ENCODE measurements at places on chromosomes 2 and 18.

GRCh38 chr2:72998724-72999123 lies 72.8 kb downstream of the SFXN5 start:
- H3K4me1 ChIP-seq, result no peaks in the 10 kb centered on the region
- no peak for DNase-seq
- H3K36me3 ChIP-seq, result no peaks in the 10 kb centered on the region

DNA sequence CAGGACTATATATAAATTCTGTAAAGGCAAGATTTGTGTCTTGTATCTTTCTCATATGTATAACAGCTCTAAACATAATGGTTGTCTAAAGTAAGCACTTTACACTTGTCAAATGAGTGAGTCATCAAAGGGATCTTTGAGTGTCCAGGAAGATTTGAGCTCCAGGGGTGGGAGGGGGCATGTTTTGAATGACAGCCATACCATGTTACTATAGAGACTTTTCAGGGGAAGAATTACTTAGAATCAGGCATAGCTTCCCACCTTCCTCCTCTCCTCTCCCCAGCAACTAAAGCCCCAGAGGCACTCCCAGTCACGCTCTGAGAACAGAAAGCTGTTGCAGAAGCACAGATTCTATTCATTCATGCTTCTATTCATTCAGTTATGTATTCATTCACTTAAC lies 65.8 kb upstream of the ALK start:
- H3K4me3 ChIP-seq, result no peak overlapping the region
- no peaks in the 10 kb centered on the region for H3K4me1 ChIP-seq
- H3K36me3 ChIP-seq, result no peaks in the 10 kb centered on the region
- peaks cover 4% of the 10 kb centered on the region for H3K27me3 ChIP-seq

GRCh38 chr2:214836568-214836967 lies 27.1 kb upstream of the BARD1 start:
- no peak for DNase-seq
- no peaks in the 10 kb centered on the region for H3K27me3 ChIP-seq
- no peak overlapping the region for H3K4me3 ChIP-seq
- no peaks in the 10 kb centered on the region for H3K36me3 ChIP-seq
- H3K27ac ChIP-seq, result no peak overlapping the region

- no peak overlapping the region for H3K27ac ChIP-seq
- H3K4me1 ChIP-seq, result no peaks in the 10 kb centered on the region
- H3K4me3 ChIP-seq, result no peak overlapping the region
- DNase-seq, result no peak
These were observed 268.7 kb downstream of the GLI2 start for GRCh38 chr2:121004359-121004758.

DNA sequence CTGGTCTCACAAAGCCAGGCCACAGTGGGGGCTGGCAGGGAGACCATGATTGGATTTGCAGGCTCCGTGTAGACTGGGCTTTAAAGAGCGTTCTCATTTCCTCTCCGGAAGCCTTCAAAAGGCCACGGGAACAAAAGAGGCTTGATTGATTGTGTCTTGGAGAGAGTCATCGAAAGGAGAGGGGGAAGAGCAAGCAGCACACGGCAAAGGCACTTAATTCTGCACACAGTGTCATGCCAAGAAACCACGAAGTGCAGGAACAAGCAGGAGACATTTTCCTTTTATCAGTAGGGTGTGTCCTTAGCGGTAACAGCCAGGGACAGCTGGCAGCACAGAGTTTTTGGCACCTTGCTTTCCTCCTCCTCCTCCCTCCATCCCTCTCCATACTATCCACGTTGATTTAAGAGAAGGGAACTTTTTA lies 47.7 kb downstream of the GLI2 start:
- no peak for DNase-seq
- H3K4me1 ChIP-seq, result peaks cover 8% of the 10 kb centered on the region
- no peaks in the 10 kb centered on the region for H3K36me3 ChIP-seq
- H3K27ac ChIP-seq, result no peak overlapping the region
- H3K4me3 ChIP-seq, result no peak overlapping the region

- DNase-seq, result no peak
- peaks cover 19% of the 10 kb centered on the region for H3K27me3 ChIP-seq
- no peaks in the 10 kb centered on the region for H3K4me1 ChIP-seq
- H3K27ac ChIP-seq, result no peak overlapping the region
- H3K36me3 ChIP-seq, result no peaks in the 10 kb centered on the region
These were observed 64.4 kb downstream of the ANTXR1 start for GRCh38 chr2:69077252-69077950.

GRCh38 chr2:237702441-237703391 lies 75.3 kb downstream of the LRRFIP1 start:
- H3K27me3 ChIP-seq, result no peaks in the 10 kb centered on the region
- peak; percentile 40 for DNase-seq

All from activated CD4-positive, alpha-beta T cell treated with anti-CD3 and anti-CD28 coated beads, Interleukin-2, amount 10 ng/mL, durations not matched to agents 7 days and 5 days (primary cell).